ENCODE measurements at places on chromosomes 4 and X. TPM values are rescaled to one million over a fixed set of nuclear protein-coding genes. Genes with fewer than 3 reads are reported as not detected.

MAP9 gene
- 5.5 TPM for total RNA-seq

SPARCL1 gene
- not detected for total RNA-seq

DIPK2B gene
- total RNA-seq = not detected

PPARGC1A gene
- 0.12 TPM for total RNA-seq
